Stimulated activated CD4-positive, alpha-beta T cell treated with anti-CD3 and anti-CD28 coated beads, Interleukin-15, amount 100 ng/mL, for 1 hour (primary cell): ENCODE measurements at places on chromosomes 1 and 21.

GRCh38 chr21:37207441-37208009, 59.6 kb downstream of the VPS26C start:
- DNase-seq: no peak

DNA sequence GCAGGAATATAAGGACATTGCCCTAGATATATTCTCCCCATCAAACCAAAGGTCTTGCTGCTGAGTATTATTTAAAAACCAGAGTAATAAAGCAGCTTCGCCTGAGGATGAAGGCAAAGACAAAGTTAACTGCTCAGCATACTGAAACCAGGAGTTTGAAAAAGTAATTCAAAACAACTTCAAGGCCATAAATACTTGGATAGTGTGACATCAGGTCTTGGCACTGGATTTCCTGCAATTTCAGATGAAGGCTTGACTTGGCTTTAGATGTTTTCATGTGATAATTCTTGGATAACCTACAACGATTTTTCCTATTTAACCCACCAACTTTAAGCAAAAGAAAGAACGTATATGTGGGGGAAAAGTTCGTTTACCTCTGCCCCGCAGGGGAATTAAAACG, 10.6 kb downstream of the SOD1 start:
- DNase-seq: no peak

DNA sequence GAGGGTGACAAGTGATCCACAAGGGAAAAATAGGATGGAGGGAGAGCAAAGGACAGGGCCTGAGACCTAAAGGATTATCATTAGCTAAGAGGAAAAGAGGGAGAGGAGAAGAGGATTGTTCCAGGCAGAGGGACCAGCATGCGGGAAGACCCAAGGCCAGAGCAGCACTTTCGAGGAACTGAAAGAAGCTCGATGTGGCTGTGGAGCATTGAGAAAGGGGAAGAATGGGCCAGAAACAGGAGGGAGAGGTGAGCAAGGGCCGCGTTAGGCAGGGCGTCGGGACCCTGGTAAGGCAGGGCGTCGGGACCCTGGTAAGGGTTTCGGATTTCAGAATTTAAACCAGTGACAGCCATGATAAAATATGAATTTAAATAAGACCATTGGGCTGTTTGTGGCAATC, 22.8 kb upstream of the CSF1 start:
- no peak for DNase-seq

GRCh38 chr1:116804736-116805135, 50.5 kb downstream of the CD2 start:
- no peak for DNase-seq

DNA sequence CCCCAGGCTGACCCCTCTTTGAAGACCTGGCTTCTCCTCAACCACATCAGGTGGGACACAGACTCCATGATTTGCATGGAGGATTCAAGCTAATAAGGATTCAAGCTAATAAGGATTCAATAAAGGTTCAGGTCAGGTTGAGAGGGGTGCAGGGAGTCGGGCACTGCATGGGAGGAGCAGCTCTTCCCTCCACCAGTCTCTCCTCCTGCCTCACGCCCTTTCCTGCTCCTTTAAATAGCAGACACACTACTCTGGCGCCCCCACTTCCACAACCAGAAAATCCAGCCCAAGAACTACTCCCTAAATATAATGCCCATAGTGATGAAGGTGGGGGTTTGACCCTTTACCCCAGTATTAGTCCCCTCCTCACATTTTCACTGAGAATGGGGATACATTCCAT, 7.1 kb downstream of the MEX3A start:
- DNase-seq: no peak

DNA sequence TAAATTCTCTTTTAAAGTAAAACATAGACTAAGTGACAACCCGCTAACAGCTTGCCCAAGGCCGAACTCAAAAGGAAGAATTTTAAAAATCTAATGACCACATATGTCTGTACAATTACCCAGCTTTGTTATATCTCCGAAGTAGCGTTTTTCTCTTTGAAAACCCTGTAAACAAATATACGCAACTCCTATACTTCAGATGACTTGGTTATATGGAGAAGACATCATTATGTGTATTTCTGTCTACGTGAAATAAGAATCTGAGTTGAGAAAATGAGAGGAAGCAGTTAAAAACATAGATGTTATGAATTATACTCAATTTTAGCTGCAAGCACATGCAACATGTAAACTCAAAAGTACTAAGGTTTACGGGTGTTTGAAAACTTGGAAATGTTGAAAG, 2.0 kb downstream of the PBX1 start:
- DNase-seq: no peak

GRCh38 chr1:248155927-248156326, 11.0 kb downstream of the OR2M5 start:
- DNase-seq: no peak

DNA sequence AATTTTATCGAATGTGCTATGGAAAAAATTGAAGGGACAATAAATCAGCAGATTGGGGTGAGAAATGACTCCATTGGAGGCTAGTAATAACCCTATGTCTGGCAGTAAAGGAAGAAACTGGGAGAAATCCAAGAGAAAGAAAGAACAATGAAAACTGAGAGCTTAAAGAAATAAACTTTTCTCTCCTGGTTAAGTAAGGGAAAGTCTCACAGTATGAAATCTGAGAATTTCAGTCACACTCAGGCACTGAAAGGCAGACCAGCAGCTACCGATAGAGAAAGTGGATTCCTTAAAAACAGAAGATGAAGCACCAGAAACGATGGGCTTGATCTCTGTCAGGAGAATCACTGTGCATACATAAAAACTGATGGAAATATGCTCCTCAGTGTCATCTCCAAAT, 404.2 kb downstream of the PLPP3 start:
- no peak for DNase-seq

- no peak for DNase-seq
Observed at GRCh38 chr1:181131255-181131941, 42.9 kb downstream of the IER5 start.

- DNase-seq: no peak
Observed at GRCh38 chr1:183200451-183200850, 14.4 kb downstream of the LAMC2 start.

DNA sequence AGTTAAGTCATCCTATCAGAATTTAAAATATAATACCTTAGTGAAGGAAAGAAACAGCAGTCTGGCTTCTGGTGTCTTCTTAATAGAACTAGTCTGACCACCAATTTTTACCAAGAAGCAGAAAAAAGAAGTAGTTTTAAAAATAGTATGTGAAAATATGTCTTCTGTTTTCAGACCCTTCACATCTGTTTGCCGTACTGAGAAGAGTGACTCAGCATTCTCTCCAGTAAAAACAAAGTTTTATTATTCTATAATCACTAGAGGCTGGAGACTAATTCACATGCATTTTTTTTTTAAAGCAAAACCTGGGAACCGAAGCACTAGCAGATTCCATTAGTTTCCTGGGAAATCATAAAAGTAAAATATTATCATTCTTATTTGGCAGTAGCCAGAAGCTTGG, 163.8 kb downstream of the COL24A1 start:
- no peak for DNase-seq

- no peak for DNase-seq
Observed at GRCh38 chr21:45834026-45834715, 147.4 kb upstream of the COL6A1 start.

GRCh38 chr1:204780630-204781029, 90.0 kb upstream of the NFASC start:
- DNase-seq: no peak

- no peak for DNase-seq
Observed at GRCh38 chr1:243715285-243715684, 134.8 kb downstream of the AKT3 start.

DNA sequence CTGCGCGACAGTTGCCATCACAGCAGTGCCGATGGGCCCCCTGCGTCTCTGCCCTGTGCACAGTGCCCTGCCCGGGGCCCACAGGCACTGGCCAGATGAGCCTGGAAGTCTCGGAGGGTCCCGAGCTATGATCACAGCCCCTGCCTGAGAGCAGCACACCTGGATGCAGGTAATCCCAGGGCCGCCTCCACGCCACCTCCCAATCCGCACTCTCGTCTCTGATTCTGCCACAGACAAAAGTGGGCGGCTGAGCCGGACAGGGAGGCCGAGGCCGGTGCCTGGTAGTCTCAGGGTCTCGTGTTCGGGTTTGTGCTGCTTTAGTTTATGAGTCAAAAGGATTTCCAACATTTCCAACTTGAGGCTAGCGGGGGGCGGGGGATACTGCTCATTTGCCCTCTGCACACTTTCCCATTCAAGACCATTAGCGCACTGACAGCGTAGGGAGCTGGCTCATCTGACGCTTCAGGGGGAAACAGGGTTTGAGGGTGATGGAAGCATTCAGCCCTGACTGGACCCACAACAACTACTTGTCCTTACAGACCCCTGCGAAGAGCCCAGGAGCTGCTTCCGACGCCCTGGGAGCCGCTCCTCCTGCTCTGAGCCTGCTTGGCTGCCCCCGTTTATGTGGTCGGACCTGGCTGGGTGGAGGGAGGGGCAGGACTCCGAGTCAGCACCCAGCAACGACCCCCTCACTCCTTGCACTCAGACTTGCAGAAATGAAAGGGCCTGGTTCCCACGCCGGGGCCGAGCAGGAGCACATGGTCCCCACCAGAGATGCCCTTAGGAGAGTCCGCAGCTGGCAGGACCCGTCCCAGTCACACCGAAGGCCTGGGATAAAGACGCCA, 1.8 kb upstream of the TTC34 start:
- no peak for DNase-seq

GRCh38 chr1:200493344-200493743, 83.5 kb upstream of the ZNF281 start:
- no peak for DNase-seq

GRCh38 chr1:109213345-109213823, 334 bp upstream of the SARS1 start:
- DNase-seq: no peak

- DNase-seq: no peak
Observed at GRCh38 chr1:16204634-16205333, 7.7 kb downstream of the ARHGEF19 start.

GRCh38 chr1:162916407-162916806, 55.4 kb upstream of the CCDC190 start:
- no peak for DNase-seq

- no peak for DNase-seq
Observed at GRCh38 chr1:212437179-212437798, 4.6 kb downstream of the NENF start.

- DNase-seq: peak; percentile 31
Observed at GRCh38 chr1:198156745-198157240, at the start of gene NEK7. Gene NEK7 (plus strand): TSS chr1:198156998. CDS start chr1:198232581, 75,583 bp downstream.

- DNase-seq: no peak
Observed at GRCh38 chr1:210074904-210075303, 136.9 kb downstream of the SYT14 start.

DNA sequence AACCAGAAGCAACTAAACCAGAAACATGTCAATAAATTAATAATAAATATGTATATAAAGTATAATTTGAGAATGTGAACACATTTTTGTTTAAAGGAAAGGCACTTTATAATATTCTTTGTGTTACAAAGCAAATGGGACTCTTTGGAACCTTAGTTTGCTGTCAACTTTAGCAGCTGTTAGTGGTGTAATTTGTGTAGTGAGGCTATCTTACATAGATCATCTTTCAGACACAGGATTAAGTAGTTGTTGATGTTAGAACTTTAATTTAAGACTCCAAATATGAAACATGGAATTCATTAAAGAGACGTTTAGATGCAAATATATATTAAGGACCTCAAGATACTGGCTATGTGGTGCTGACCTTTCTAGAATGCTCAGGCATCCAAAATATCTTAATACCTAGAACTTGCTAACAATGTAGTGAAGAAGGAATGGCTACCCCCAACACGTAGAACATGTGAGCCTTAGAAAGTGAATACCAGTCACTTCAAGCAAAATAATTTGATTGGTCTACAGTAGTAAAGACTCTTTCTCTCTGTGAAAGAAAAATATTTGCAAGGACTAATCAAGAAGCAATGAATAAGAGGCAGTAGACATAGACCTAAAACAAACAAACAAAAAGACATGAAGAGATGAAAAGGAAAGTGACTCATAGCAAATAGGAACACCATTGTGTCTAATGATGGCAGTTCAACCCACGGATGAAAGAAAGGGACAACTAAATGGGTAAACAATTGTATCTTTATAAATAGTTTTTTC, 811.4 kb downstream of the USP25 start:
- no peak for DNase-seq

GRCh38 chr1:160068225-160068624, 1.7 kb downstream of the KCNJ10 start:
- no peak for DNase-seq

DNA sequence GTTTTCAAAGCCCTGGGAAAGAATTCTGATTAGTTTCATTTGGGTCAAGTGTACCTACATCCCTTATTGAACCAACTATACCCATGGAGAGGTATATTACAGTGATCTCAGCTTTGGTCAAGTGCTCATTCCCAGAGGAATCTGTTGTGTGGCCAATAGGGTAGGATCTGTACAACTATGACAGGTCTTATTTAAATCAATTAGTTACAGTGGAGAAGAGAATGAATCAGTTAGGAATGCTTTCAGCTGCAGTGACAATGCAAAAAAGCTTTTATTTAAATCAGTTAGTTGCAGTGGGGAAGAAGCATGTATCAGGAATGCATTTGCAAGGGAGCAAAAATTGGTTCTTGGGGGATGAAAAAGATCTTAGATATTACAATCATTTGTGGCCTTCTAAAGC, 119.0 kb downstream of the FGGY start:
- no peak for DNase-seq

- no peak for DNase-seq
Observed at GRCh38 chr1:8841395-8841794, 24.0 kb upstream of the RERE start.

- no peak for DNase-seq
Observed at GRCh38 chr1:110433803-110434202, 17.1 kb upstream of the PROK1 start.
